ENCODE measurements at places on chromosomes 1 and 21. TPM values are rescaled to one million over a fixed set of nuclear protein-coding genes. Genes with fewer than 3 reads are reported as not detected.

Gene LAX1
- total RNA-seq = not detected

Gene GPA33
- total RNA-seq = not detected

Gene HSD3B2
- not detected for total RNA-seq

Gene ALPL
- total RNA-seq = 41.6 TPM

Gene ACTL8
- not detected for total RNA-seq

Gene PTGER3
- not detected for total RNA-seq

Gene AMIGO1
- 5.2 TPM for total RNA-seq

DNA sequence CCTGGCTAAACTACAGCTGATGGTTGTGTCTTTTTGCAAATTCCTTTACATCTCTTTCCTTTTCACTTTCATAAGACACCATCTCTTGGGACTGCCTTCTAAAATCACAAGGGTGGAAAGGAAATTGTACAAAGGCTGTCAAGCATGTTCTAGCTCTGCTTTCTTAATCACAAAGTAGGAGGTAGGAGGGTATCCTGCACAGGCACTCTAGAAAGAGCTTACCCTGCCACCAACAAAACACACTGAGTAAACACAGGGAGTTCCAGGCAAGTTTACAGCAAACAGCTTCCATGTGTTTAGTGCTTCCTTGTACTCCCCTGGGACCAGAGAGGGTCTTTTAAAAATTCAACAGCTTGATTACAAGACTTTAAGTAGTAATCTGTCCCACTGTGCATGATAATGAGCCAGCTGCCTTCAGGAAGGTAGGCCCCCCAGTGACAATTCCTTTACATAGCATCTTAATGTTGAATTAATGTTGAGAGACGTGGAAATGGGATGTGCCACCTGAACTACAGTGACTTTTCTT, 2.4 kb downstream of the PLPP3 start:
- DNase-seq = no peak

GRCh38 chr1:65176056-65176450, 28.1 kb downstream of the AK4 start:
- DNase-seq = no peak

- DNase-seq = no peak
These were observed 101.2 kb downstream of the GDAP2 start for GRCh38 chr1:117828201-117828600.

DNA sequence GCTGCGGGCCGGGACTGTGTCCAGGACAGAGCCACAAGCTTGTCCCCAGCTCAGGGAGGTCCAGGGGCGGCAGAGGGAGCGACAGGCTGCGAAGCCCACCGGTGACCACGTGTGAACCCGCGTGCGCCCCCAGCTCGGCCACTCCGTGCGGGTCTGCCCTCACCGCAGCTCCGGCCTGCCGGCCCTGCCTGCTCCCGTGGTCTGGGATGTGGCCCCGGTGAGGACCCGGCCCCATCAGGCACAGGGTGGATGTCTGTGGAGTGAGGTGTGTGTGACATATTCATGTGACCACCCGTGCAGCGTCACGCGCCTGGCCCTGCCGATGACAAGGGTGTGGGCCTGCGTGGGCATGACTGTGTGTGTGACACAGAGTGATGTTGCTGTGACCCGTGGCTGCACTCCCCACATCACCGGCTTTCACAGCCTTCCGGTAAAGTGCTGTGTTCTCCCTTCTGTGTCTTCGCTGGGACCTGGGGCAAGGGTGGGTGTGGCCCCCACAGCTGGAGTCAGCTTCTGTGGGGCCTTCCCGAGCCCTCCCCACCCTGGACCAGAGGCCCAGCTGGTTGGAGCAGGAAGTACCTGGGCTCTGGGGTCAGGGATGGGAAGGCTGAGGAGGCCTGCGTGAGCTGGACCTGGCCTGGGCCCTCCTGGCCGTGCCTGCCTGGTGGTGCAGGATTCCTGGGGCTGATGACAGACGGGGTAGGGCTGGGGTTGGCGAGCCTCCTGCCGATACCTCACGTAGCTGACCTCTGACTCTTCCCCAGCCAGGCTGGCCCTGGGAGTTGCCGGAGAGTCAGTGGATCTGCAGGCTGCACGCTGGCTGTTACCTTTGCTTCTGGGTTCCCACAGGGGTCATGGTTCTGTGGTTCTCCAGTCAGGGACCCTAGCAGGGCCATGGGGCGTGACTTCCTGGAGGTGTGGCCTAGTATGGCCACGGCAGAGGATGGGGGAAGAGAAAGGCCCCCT, 4.1 kb downstream of the RNF223 start:
- DNase-seq = no peak

DNA sequence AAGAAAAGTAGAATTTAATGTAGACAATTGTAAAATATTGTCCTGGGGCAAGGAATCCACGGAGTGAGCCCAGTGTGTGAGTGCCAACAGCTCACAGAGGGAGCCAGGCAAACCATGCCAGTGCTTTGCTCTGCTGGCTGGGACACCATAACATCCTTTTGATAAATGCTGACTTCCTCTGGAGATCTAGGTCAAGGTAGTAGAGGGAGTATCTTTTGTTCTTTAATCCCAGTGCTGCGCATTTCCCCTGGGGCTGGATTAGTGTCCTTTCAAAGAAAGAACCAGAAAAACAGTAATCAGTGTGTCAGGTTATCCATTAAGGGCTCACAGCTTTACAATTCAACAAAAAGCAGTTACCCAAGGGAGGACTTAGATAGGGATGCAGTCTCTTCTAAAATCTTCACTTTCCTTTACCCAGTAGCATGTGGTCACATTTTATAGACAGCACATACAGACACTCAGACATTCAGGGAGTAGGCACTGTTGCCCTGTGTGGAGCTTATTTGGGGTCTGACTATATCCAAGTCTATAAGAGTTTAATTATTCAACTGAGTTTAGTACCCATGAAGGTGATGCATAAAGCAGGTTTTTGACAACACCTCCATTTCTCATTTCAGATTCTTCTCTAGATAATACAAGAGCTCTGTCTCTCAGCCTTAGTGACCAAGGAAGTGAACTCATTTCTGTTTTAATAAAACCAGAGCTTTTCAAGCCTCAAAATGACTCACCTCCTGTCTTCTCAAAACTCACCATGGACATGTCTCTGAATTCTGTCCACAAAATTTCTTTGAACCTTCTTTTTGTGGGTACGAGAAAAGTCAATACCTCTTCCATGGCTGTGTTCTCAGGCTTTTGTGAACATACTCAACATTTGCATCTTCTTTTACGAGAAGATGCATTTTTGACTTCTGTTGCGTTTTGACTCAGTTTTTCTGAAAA, 215.3 kb downstream of the BRINP2 start:
- DNase-seq = no peak

DNA sequence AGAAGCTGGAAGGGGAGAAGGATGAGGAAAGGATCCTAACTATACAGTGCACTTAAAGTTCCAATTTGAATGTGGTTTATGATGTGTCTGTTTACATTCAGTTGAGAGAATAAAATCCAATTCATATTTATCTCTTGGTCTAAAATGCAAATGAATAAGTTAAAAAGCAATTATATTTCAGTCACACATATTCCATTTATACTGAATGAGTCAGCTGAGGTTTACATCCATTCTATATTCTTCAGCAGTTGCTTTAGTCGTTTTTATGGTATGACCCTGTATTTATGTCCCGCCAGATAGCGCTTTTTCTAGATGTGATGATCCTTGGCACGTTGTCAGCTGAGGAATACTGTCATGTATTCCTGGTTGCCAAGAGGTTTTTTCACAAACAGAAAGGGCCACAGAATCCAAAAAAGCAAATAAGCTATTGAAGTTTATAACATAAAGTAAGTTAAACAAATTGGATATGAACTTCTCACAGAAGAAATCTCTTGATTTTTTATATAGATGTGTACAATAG, 866.2 kb downstream of the NCAM2 start:
- DNase-seq = no peak

DNA sequence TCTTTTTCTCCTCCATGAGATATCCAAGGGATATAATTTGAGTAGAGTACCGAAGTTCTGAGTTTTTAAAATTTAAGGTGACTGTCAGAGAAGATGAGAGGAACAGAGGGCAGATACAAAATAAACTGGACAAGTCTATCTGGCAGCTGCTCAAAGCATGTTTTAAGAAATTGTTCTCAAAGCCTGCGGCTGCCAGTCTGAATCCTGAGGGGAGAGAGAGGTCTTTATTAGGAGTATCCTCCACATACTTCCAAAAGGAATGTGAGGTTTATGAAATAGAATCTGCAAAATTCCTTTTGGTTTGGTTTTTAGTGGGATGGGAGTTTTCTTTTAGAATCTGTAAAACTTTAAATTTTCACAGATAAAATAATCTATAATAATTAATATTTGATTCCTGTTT, 41.3 kb downstream of the TTC13 start:
- no peak for DNase-seq

GRCh38 chr1:172154551-172154950, 265.9 kb upstream of the C1orf105 start:
- no peak for DNase-seq

- DNase-seq = no peak
These were observed at the start of gene SYT14 for GRCh38 chr1:209937996-209938959. Gene SYT14, plus strand, starts transcription at chr1:209938217. Its CDS starts 48 bp downstream, at chr1:209938265.

DNA sequence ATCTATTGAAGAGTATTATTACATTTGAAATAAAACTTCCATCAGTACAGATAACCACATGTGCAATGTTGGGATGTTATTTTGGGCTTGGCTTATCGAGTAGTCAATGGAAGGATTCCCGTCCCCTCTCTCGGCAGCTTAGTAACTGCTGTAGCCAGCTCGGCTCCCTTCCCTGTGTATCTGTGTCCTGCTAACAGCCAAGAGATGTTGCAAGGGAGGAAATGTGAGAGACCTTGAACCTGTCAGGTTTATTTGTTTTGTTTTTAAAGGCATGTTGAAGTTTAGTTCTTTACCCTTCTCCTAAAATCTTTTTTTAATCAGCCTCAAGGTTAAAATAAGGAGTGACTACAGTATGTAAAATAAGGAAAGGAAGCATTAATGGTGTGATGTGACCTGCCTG, 13.6 kb upstream of the TARS2 start:
- no peak for DNase-seq

GRCh38 chr1:84083307-84083706, 60.8 kb upstream of the PRKACB start:
- no peak for DNase-seq

DNA sequence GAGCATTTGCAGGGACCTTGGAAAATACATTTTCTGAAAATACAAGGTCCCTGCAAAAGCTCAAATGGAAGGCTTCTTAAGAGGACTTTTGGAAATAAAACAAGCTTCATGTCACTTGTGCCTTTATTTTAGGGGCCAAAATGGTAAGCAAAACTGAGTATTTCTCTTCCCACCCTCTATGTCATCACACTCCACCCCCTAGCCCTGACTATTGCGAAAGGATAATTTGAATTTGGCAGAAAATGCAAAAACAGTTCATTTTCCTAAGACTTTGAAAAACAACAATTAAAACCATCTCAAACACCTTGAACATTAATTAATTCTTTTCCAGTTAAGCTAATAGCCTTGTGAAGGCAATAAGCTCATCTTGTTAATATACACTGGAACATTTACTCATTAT, 201.7 kb downstream of the TM2D1 start:
- no peak for DNase-seq

- no peak for DNase-seq
These were observed 41.4 kb downstream of the KCNK1 start for GRCh38 chr1:233655301-233655740.

All from osteocyte (in vitro differentiated cells).